Effector CD4-positive, alpha-beta T cell (primary cell): ENCODE measurements at places on chromosomes 1 and 21.

DNA sequence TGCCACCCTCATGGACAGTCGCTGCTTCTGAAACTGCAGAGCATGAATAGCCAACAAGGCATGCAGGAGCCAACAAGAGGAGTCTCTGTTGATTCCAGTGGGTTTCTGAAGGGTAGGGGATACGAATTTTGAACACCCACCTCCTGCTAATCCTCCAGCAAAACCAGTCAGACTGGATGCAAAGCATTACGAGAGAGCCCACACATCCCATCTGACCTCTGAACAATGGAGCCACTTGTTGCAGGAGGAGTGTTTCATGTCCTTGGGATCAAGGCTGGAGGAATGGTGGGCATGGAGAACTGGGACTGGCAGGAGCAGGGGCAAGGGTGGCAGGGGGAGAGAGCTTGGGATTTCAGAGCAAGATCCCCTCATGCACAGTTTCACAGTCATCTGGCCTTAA is 1.6 kb downstream of the VTCN1 start:
- DNase-seq: no peak

DNA sequence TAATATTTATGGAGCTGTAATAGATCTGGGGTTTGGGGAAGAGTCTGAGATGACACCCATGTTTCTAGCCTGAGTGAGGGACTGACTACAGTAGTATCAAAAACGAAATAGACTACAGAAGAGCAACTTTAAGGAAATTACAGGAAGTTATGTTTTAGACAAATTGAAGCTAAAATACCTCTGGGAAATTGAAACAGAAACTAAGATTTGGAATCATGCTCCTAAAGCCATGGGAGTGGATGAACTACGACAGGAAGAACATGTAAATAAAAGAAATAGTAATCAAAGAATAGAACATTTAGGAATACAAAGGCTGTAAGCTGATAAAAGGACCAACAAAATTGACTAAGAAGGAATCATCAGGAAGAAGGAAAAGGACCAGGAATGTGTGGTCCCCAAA is 68.9 kb downstream of the KIAA0319L start:
- DNase-seq: no peak

DNA sequence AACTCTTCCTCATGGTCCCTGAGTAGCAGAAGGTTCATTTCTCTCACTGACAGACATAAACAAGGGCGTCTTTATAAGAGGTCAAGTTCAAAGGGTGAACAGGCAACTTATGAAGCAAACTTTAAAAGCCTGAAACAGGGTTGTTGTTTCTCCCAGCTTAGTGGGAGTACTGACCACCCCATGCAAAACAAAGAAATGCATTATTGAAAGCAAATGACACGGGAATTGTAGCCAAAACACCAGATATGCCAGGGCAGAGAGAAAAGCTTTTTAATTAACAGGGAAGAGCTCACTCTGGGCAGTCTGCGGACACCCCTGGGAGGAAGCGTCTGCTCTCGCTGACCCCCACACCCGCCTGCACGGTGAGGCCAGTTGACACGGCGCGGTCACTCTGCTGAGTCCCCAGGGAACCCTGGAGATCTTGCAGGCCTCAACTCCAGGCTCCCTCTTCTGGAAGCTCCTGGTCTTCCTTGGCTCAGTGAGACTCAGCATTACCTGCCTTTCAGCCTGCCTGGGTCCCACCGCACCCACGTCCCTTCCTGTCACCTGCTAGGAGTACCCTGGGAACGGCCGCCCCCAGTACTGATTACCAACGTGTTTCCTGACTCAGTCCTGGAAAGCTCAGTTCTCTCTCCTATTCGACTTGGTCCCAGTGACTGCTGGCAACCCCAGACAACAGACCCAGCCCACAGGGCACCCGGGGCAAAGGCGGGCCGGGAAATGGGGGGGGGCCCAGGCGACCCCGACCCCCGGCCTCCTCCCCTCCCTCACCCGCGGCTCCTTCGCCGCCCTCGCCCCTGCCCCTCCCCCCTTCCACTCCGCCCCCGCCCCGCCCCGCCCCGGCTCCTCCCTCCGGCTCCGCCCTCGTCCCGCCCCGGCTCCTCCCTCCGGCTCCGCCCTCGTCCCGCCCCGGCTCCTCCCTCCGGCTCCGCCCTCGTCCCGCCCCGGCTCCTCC is 972 bp downstream of the CFAP410 start:
- DNase-seq: peak; percentile 33

DNA sequence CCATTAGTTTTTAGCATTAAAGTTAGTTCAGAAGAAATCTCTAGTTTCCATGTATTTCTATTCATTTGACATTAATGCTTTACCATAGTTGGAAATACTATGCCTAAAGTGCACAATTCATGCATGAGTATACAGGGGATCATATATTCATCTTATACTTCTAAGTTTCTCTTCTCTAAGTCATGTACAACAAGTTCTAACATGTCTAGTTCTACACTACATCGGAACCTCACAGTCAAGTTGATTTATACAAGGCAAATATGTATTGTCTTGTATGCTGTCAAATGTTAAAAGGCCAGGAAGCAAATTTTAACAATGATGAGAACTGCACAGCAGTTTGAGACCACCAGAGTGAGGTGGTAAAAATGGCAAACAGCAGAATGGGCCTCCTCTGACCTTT is 22.9 kb upstream of the MOB3C start:
- DNase-seq: no peak

GRCh38 chr1:78427506-78427905 is 63.3 kb upstream of the PTGFR start:
- DNase-seq: no peak

- no peak for DNase-seq
Measured at GRCh38 chr21:41152147-41152546, 15.8 kb upstream of the BACE2 start.

GRCh38 chr1:9010781-9011323 is 15.4 kb downstream of the SLC2A7 start:
- DNase-seq: no peak

DNA sequence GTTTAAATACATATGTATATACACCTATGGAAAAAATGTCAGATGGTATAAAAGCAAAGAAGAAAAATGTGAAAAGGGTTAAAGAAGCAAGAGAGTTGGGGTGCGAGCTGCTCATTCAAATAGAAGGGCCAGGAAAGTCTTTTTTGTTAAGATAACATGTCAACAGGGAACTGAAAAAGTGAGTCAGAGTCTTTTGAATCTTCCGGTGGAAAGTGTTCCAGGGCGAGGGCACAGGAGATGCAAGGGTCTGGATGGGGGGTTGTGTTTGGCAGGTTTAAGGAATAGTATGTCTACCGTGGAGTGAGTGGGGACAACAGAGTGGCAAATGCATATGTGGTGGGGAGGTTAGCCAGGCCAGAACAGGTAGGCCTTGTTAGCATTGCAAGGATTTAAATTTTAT is 22.2 kb upstream of the GNG12 start:
- DNase-seq: no peak

DNA sequence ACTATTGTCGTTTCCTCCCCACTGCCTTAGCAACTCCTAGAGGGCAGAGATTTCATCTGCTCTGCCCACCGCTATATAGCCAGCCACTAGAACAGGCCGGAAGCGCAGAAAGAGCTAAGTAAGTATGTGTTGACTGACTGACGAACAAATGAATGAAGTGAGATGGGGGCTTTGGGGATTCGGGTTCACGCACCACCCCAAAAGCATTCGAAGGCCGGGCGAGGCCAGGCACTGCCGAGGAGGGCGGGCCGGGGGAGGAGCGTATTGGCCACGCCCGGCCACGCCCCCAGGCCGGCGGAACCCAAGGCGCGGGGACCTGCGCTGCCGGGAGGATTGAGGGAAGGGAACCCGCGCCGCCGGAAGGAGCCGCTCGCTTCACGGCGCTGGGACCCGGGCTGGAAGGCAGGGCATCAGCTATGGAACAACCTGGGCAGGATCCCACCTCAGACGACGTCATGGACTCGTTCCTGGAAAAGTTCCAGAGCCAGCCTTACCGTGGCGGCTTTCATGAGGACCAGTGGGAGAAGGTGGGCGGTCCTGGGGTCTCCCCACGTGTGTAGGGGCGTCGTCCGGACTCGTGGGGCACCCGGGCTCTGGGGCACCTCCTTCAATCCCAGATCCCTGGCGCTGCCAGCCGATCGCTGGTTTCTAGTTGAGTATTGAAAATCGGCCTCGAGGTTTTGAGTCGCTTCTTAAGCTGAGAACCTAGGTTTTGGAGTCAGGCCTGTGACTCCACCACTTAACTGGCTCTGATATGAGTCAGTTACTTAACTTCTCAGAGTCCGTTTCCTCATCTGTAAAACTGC is at the start of gene TTC4:
TTC4 (plus strand) TSS at position 369 of the 806 bp plus-strand sequence; CDS start at position 417, 48 bp downstream.
- peak; percentile 75 for DNase-seq

DNA sequence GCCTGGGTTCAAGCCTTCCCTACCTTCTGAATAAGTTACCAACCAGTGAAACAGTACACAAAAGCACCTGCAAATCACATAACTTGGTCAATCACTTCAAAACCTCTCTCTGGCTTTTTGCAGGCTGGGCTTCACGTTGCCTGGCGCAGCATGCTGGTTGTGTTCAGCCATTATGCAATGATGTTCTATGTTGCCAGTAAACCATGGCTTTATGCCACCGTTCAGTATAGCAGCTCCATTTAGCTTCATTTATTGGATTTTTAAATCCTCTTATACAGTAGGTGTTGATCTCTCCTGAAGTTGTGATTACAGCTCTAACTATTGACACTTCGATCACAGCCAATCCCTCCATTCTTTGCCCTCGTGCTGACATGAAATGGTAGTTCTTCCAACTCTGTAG is 233.6 kb upstream of the PTBP2 start:
- DNase-seq: no peak

DNA sequence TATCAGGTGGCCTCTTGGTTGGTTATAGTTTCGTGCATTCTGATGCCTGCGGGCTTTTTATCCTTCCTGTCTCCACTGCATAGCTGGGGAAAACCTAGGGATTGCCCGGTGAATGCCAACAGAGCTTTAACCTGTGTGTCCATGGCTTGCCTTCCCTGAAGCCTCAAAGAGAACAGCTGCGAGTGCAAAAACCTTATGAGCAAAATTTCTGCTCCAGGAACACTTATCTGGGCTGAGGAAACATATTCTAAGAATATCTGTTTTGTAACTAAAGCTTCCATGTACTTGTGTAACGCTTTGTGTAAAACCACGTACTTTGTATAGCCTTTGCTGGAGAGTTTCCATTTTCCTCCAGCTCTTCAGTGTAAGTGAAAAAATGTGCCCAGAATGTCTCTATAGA is 7.2 kb downstream of the CNST start:
- DNase-seq: no peak

GRCh38 chr1:116911188-116911553 is 1.5 kb downstream of the PTGFRN start:
- no peak for DNase-seq

DNA sequence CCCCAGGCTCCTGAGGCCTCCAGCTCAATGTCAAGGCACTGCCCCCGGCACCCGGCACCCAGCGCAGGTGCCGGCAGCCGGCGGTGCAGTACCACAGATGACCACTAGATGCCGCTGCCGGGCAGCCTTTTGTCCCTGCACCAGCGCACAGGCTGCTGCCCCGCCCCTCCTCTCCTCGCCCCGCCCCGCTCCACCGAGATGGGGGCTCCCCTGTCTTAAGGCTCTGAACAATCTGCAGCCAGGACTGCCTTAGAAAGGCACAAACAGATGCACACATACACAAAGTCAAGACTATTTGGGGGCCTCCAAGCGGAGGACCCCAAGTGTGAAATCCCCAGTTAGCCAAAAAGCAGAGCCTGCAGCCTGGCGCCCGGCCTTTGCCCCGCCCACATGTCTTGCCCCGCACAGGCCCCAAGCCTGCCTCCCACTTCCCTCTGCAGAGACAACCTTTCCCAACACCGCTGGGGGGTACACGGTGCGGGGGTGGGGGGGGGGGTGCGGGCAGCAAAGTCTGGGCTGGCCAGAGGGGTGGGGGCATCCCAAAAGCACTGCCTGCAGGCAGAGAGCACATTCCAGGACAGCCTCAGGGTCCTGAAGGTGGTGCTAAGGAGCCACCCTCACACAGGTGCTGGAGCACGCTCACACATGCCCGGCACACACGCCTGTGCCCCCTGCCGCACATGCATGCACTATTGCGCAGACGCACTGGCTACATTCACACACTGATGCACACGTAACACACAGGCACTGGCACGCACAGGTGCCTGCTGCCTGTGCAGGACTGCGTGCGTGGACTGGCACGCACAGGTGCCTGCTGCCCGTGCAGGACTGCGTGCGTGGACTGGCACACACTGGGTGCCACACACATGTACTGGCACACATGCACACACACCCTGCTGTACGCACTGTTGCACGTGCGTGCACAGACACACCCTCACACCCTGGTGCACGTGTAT is 37.1 kb downstream of the ARHGEF16 start:
- DNase-seq: peak; percentile 80

DNA sequence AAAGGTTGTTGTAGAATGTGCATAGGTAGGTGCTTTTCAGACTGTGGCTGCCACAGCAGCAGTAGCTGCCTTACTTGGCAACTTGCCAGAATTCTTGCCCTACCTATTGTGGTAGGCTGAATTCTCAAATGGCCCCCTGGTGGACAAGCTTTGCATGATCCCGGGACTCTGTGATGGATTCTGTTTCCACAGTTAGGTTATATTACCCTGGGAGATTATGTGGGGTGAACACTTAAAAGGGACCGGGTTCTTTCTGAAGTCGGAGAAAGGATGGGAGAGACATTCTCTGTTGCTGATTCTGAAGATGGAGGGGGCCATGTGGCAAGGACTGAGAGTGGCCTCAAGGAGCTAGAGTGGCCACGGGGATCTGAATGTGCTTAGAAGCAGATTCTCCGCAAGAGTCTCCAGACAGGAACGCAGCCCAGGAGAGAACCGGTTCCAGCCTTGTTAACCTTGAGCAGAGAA is 32.1 kb upstream of the KCNE1 start:
- DNase-seq: peak; percentile 23

GRCh38 chr21:44995343-44995941 is 55.6 kb downstream of the SLX9 start:
- DNase-seq: no peak

DNA sequence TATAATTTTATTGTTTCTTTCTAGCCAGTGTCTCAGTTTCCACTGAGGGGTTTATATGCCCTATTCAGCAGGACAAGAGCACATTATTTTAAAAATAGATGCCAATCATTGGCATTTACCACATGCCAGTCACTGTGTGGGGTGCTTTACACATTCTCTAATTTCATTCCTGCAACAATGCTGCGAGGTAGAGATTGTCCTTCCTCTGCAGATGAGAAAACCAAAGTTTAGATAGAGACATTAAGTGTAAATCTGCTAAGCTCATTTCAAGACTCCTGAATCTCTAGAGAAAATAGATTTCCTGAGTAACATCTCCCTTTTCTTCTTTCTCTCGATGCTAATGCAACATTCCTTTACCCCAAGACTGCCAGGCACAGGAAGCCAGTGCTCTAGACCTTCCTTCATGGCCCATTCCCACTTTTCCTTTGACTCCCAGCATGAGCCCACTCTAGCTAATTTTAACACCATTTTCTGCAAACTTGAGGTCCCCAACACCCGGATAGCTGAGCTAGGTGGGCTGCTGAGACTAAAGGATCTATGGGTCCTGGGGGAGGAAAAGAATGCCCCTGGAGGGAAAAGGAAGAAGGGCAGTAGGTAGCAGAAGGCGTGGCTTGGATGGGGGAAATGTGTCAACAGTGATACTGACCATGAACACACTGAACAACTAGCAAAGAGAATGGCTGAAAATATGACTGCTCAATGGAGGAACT is 50.0 kb downstream of the SH3GLB1 start:
- DNase-seq: no peak
